ENCODE measurements at places on chromosomes 12 and 14. TPM values are rescaled to one million over a fixed set of nuclear protein-coding genes. Genes with fewer than 3 reads are reported as not detected.

- no peak for DNase-seq
These were observed 33.2 kb upstream of the KCNH3 start for GRCh38 chr12:49505672-49506071.

DNA sequence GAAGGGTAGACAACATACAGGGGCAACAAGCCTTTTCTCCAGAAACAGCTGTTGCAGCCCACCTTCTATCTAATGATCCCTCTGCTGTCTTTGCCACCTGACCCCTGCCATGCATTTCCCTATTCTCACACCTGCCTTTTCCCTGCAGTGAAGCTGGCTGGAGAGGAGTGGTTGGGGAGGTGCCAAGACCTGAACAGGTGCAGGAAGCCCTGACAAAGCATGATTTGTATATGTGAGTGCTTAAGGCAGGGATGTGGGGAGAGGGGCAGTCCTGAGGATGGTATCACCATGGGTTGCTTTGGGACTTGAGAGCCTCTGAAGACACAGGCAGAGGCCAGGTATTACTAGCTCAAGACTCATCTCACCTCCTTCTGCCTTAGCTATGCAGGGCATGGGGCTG, 2.9 kb upstream of the PFDN5 start:
- no peak for DNase-seq

GRCh38 chr12:23585156-23585781, 364.2 kb downstream of the SOX5 start:
- no peak for DNase-seq

SLC11A2 gene
- total RNA-seq, result 45.0 TPM

DNA sequence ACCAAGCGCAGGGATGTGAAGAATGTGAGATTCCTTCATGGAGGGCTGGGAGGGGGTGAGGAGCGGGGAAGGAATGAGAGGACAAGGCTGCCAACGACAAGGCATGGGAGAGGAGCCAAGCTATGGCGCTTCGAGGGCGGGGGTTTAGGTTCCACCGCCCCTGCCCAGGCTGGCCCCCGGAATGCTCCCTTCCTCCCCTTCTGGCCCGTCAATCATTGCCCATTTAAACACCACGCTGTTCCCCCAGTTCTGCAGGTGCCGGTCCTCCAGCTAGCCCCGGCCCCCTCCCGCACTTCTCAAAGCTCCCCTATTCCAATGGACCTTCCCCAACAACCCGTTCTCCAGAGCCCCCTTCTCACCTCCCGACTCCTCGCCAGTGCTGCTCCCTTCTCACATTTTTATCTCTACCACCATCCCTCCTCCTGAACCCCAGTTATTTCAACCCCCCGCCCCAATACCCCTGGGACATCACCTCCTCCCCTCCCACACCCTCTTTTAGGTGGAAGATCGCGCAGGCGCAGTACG, 428 bp downstream of the RNF41 start:
- no peak for DNase-seq

GRCh38 chr12:72521326-72521725, 249.2 kb downstream of the TRHDE start:
- no peak for DNase-seq

DNA sequence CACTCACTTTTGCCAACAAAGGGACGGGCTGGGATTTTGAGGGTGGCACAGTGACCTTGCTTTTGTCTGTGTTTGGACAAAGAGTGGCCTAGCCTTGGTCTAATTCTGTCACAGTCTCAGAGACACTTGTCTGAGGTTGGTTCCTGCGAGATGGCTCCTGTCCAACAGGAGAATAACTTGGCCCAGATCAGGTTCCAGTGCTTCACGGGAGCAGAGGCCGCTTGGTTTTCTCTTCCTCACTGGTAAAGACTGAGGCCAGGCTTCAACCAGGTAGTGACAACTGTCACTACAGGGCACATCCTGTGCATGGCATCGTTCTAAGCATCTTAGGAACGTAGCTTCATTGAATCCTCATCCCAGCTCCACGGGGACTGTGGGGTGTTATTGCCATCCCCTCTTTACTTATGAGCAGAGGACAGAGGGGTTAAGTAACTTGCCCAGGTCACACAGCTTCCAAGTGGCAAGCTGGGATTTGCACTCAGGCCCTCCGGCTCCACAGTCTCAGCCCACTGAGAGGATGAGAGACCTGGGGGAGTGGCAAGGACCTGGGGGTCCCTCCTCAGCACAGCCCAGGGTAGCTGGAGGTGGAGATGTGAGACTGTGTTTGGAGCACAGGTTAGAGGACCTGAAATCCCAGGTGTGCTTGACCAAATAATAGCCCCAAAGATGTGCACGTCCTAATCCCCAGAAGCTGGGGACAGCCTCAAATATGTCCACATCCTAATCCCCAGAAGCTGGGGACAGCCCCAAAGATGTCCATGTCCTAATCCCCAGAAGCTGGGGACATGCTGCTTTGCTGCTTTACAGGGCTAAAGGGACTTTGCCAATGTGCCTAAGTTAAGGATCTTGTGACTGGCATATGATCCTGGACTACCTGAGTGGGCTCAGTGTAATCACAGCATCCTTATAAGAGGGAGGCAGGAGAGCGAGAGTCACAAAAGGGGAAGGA, 179.2 kb upstream of the RTL1 start:
- no peak for DNase-seq

DNA sequence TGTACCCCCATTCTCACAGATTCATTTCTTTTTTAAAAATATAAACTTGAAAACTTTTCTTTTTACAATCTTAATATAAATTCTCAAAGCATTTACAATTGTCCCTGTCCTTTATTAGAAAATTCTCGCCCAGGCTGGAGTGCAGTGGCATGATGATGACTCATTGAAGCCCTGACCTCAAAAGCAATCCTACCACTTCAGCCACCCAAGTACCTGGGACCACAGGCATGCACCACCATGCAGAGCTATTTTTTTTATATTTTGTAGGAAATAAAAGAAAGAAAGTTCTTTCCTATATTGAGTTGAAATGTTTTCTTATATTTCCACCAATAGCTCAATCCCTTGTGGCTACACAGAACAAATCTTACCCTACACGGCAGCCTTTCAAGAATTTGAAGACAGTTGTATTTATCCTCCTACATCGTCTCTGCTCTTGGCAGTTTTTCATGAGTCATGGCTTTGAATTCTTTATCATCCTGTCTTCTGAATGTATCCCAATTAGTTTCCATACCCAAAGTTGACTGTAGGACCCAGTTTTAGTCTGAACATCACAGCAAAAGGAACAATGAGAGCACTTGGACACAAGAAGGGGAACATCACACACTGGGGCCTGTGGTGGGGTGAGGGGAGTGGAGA, 52.4 kb downstream of the SYT1 start:
- no peak for DNase-seq

DPY19L2 gene
- 2.3 TPM for total RNA-seq

GRCh38 chr14:101257551-101257950, 303.7 kb upstream of the DIO3 start:
- no peak for DNase-seq

DNA sequence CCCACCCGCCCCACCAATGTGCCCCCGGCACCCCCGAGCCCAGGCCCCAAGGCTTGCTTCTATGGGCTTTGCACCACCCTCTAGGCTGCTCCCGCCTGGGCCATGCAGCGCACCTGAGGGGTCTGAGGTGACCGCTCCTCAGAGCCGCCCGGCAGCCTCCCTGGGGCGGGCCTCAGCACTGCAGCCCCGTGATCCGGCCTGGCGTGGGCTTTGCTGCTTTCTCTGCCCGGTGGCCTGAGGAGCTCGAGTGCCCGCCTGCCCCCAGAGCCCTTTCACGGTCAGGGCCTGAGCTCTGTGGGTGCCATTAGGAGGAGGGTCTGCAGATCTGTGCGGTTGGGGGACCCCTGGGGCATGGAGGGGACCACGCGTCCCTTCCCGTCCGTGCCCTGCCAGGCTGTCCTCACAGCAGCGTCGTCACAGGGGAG, 6.2 kb downstream of the MTA1 start:
- DNase-seq, result no peak

DNA sequence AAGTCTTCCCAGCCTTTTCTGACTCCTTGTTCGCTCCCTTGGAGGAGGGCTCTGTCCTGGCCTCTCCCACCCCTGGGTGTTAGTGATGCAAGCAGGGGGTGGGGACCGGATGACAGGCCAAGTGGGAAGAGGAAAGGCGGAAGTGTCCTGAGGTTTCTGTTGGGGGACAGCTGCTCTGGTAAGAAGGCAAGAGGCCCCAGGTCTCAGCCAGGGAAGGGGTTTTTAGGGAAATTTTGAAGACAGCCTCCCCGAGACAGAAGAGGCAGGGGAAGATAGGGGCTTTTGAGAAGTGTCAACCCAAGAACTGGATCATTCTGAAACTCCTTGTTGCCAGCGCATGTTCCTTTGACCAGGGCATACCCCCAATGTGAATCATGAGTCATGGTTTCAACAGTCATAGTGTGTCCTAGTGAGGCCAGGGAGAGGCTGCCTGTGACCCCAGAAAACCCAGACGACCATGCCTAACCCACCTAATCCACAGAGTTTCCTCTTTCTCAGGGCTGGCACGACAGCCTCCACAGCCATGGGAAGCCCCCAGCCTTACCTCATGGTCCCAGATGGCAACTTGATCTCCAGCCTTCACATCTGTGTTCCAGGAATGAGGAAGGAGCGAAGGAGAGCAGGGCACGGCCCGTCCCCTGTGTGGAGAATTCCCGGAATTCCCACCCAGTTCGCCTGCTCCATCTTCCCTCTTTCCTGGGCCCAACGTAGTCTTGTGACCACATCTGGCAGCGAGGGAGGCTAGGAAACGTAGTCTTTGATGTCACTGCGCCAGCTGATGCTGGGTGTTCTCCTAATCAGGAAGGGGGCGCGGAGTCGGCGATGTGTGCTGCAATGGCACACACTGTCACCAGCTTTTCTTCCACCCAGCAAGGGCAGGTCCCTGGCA, 4.9 kb upstream of the GPR132 start:
- DNase-seq, result no peak

- no peak for DNase-seq
These were observed 74.1 kb downstream of the HECTD4 start for GRCh38 chr12:112308161-112308560.

ARG2 gene
- 4.6 TPM for total RNA-seq

GRCh38 chr14:94348836-94349235, 25.7 kb upstream of the SERPINA6 start:
- no peak for DNase-seq

GRCh38 chr12:89875225-89875624, 166.6 kb upstream of the ATP2B1 start:
- no peak for DNase-seq

GRCh38 chr12:111093428-111094142, 173.2 kb upstream of the MYL2 start:
- DNase-seq, result peak; percentile 19

DNA sequence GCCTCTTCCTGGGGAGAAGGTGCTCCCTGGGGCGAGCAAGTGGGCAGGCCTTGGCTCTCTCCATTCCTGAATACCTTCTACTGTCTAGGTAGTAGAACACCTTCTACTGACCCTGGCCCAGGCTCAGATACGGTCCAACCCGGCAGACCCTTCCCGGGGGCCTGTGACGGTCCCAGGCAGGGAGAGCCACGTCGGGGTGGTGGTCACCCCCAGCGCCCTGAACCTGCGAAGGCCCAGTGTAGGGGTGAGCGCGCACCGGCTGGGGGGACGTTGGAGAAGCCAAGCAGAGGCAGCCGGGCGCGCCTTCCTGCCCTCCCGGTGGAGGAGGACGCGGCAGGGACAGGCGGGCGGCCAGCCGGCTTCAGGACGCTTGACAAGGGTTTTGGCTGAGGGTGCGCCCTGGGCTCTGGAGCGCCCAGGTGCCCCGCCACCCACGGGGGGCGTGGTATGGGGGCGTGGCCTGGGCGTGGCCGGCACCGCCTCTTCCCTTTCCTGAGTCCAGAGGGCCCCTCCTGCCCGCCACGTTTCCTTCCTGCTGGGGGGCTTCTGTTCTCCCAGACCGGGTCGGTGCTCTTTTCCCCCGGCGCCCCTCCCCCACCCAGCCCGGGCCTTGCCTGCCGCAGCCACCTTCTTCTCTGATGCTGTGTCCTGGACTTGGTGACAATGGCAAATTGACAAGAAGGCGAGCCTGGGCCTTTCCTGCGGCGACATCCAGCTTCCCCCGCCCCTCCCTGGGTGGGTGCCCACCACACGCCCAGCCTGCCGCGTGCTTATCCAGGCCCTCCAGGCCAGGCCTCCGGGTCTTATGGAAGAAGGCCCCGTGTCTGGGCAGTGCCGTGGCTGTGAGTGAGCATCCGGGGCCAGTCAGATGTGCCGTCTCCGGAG, 24.5 kb upstream of the PPP1R13B start:
- peak; percentile 69 for DNase-seq

WDHD1 gene
- 43.1 TPM for total RNA-seq
